ENCODE measurements at places on chromosomes 4 and X. TPM values are rescaled to one million over a fixed set of nuclear protein-coding genes. Genes with fewer than 3 reads are reported as not detected.
A peak's percentile ranks its signal among the peaks of the same experiment; 100 is the strongest.

GRCh38 chr4:91243132-91243531 lies 1060.6 kb upstream of the GRID2 start:
- DNase-seq, result peak; percentile 65

- DNase-seq, result no peak
These were observed 42.0 kb upstream of the UGDH start for GRCh38 chr4:39569209-39569608.

- no peak for DNase-seq
These were observed 37.6 kb downstream of the ZBTB49 start for GRCh38 chr4:4327652-4328121.

DNA sequence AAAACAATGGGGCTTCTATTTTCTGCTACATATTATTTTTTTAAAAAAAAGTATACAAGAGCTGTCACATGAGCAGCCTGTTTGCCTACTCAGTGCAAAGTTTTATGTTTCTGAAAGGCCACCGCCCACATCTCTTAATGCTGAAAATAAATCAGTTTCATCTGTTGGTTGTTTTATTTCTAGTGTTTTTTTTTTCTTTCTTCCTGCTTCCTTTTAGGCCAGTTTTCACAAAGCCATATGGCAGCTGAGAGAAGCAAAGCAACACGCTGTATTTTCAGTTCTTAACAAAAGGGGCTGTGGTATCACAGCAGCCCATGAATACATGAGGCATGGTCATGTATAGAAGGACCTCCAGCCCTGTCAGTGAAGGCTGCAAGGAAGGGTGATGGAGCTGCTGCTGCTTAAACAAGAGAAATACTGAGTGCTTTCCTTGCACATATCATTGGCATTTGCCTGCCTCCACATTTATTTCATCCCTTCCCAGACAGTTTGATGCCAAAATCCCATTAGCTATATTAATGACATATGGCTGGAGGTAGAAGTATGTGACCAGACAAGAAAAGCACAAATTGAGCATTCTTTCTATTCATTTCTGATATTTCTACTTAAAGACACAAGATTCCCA lies 172.5 kb downstream of the PCDH18 start:
- no peak for DNase-seq

GRCh38 chr4:169135776-169136175 lies 125.7 kb upstream of the CBR4 start:
- no peak for DNase-seq

DNA sequence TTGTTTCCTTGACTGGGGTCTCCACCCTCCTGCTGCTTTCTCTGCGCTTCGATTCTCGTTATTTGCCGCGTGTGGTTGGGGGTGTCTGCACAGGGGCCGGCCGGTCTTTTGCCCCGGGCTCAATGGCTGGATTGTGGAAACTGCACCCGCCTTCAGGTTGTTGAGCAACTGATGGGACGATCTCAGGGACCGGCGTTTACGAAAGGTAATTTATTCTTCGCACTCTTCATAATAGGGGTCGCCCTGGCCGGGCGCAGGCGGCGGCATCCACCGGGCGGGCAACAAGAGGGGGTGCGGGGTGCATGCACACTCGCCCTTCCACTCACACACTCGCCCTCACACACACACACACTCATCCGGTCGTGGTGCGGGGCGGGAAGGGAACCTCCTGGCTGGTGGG lies 1.4 kb downstream of the ADGRL3 start:
- no peak for DNase-seq

GRCh38 chrX:16577483-16578029 lies 72.4 kb upstream of the S100G start:
- no peak for DNase-seq

- no peak for DNase-seq
These were observed 53.6 kb downstream of the KLF3 start for GRCh38 chr4:38717604-38718003.

- no peak for DNase-seq
These were observed 89.3 kb upstream of the UGT8 start for GRCh38 chr4:114509340-114509739.

GRCh38 chr4:137896221-137896737 lies 345.9 kb downstream of the SLC7A11 start:
- no peak for DNase-seq

DNA sequence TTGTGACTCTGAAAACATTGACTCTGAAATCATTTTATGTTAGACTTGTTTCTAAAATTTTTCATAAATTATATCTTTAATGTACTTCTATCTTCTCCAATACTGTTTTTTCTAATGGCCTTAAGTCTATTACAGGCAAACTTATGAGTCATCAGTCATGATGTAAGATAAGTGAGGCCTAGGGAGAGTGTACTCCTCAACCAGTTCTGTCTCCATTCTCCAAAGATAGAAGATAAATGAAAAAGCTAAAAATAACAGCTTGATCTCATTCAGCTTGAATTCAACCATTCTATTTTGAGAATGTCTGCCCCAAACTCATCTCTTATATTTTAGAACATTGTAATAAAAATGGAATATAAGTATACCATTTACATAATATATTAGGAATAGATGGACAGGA lies 34.5 kb downstream of the STBD1 start:
- no peak for DNase-seq

DNA sequence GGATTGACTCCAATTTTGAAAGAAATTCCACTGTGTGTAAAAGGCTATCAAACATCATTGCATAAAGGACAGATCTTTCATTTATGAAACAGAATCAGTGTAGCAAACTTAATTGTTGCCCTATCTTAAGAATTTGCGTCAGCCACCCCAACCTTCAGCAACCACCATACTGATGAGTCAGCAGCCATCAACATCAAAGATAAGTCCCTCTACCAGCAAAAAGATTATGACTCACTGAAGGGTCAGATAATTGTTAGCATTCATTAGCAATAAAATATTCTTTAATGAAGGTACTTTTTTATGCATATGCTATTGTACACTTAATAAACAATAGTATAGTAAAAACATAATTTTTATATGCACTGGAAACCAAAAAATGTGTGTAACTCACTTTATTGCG lies 15.8 kb upstream of the GRSF1 start:
- no peak for DNase-seq

DNA sequence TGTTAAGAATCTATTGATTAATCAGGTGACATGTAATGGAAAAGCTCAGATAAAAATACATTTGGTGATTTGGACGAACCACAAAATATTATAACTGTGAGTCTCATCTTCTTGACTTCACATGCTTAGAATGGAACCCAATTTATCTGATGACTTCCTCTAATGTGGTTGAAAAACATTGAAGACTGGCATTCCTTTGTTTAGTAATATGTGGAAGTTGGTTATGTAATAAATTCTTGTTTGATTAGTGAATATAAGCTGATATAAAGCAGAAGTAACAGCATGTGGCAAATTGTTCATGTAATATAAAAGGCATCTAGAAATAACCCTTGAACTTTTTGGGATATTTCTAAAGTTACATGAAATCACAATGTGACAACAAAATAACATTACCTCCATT lies 9.7 kb downstream of the GIMD1 start:
- DNase-seq, result no peak

DNA sequence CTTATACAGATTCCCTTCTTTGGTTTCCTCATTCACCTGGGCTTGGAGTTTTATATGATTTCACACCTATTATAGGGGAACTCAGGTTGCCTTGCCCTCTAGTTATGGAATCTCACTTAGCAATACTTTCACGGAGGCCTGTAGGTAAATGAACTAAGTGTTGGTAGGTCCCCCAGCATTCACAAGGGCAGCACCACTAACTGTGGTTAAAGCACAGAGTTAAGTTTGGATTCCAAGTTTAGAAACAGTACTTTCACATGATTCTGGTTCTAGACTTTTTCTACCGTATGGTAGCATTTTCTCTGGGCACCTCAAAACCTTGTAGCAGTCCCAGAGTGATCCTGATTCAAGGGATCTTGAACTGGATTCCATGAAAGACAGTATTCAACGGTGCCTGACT lies 46.4 kb downstream of the SH2D1A start:
- DNase-seq, result no peak

- peak; percentile 79 for DNase-seq
These were observed 190.6 kb downstream of the LDB2 start for GRCh38 chr4:16707874-16708273.

DNA sequence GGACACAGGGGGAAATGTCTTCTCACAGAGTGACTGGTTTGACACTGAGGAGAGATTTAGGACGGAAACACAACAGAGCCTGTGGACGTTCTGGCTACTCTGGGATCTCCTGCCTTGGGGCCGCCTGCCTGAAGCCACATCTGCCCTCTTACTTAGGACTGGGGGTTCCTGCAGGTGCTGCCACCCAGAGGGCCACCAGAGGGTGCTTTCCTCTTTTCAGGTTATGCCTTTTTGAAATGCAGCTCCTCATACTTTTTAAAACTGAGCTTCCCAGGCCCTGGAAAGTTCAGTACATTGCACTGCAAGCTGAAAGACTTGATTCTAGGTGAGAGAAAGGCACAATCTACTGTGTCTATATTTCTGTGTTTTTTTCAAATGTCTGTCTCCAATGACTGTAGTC lies 92.2 kb upstream of the PGRMC2 start:
- DNase-seq, result no peak

GRCh38 chr4:150817804-150818528 lies 197.1 kb downstream of the LRBA start:
- DNase-seq, result no peak

GRCh38 chrX:16075087-16075486 lies 48.3 kb upstream of the GRPR start:
- no peak for DNase-seq

- DNase-seq, result peak; percentile 50
These were observed 66.0 kb upstream of the STOX2 start for GRCh38 chr4:183838987-183839712.

GRCh38 chrX:123859409-123859845 lies 426 bp upstream of the XIAP start:
- DNase-seq, result no peak

- DNase-seq, result no peak
These were observed 22.5 kb upstream of the CT55 start for GRCh38 chrX:135193740-135194139.

P2RY10 gene
- total RNA-seq, result not detected

HPGDS gene
- not detected for total RNA-seq

CT45A5 gene
- 0.50 TPM for total RNA-seq

PPEF2 gene
- not detected for total RNA-seq

TMEM31 gene
- total RNA-seq, result not detected

RAB40AL gene
- total RNA-seq, result not detected

AIFM1 gene
- total RNA-seq, result 35.4 TPM

BST1 gene
- not detected for total RNA-seq

ZMAT1 gene
- 0.37 TPM for total RNA-seq

ELOVL6 gene
- total RNA-seq, result 6.1 TPM

EREG gene
- total RNA-seq, result not detected

FAM184B gene
- total RNA-seq, result not detected

PAGE2B gene
- not detected for total RNA-seq

MAGEC1 gene
- total RNA-seq, result 6.7 TPM

All from H4 (cell line).